Osteocyte (in vitro differentiated cells): ENCODE measurements at places on chromosomes 2 and 18. TPM values are rescaled to one million over a fixed set of nuclear protein-coding genes. Genes with fewer than 3 reads are reported as not detected.
A peak's percentile ranks its signal among the peaks of the same experiment; 100 is the strongest.

CPS1 gene
- total RNA-seq: 17.9 and 22.3 TPM in 2 replicates

DNA sequence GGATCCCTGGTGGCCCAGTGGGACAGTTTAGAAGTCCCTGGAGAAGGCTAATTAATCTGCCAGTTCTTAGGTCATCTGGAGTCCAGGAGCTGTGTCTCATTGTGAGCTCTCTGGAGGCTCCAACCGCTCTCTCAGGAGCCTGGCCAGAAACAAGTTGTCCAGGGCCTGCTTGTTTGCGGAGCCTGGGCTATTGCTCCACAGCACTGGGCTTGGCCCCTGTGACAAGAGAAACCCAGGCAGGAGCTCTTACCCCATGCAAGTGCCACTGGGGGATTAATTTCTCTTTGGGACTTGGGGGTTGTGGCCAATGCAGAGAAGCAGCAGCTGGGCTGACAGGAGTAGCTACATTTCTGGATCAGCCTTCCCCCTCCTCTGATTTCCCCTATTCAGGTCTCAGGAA lies 24.5 kb upstream of the TNP1 start:
- peaks cover 13% of the 10 kb centered on the region for H3K27me3 ChIP-seq
- no peak overlapping the region for H3K27ac ChIP-seq

GALR1 gene
- not detected in 2 replicates for total RNA-seq

GRCh38 chr18:63306819-63307550 lies 12.6 kb downstream of the BCL2 start:
- no peak overlapping the region for H3K27ac ChIP-seq
- H3K27me3 ChIP-seq: no peaks in the 10 kb centered on the region
- no peak for DNase-seq
- no peak overlapping the region for H3K4me3 ChIP-seq

GRCh38 chr2:56918790-56919189 lies 735.0 kb downstream of the CCDC85A start:
- no peaks in the 10 kb centered on the region for H3K36me3 ChIP-seq
- H3K27me3 ChIP-seq: peaks cover 9% of the 10 kb centered on the region
- no peak overlapping the region for H3K4me3 ChIP-seq
- no peaks in the 10 kb centered on the region for H3K4me1 ChIP-seq

- H3K4me3 ChIP-seq: no peak overlapping the region
- H3K4me1 ChIP-seq: peaks cover 34% of the 10 kb centered on the region
- peak; percentile 13 for DNase-seq
- H3K27ac ChIP-seq: peak overlapping the region; percentile 36
These were observed 83.9 kb upstream of the EML6 start for GRCh38 chr2:54639609-54640008.

DNA sequence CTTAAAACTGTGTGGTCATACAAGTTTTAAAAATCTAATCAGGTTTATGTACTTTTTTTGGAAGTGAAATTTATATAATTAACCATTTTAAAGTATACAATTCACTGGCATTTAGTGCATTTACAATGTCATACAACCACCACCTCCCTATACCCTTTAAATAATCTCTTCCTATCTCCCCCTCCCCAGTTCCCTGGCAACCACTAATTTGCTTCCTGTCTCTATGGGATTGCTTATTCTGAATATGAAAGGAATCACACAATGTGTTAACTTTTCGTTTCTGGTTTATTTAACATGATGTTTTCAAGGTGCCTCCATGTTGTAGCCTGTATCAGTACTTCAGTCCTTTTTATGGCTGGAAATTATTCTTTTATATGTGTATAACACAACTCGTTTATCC lies 19.4 kb downstream of the CHMP3 start:
- DNase-seq: no peak
- no peaks in the 10 kb centered on the region for H3K27me3 ChIP-seq
- H3K4me3 ChIP-seq: no peak overlapping the region
- no peak overlapping the region for H3K27ac ChIP-seq
- H3K36me3 ChIP-seq: peaks cover 34% of the 10 kb centered on the region
- no peaks in the 10 kb centered on the region for H3K4me1 ChIP-seq

ATOH8 gene
- 5.9 and 7.1 TPM in 2 replicates for total RNA-seq

DNA sequence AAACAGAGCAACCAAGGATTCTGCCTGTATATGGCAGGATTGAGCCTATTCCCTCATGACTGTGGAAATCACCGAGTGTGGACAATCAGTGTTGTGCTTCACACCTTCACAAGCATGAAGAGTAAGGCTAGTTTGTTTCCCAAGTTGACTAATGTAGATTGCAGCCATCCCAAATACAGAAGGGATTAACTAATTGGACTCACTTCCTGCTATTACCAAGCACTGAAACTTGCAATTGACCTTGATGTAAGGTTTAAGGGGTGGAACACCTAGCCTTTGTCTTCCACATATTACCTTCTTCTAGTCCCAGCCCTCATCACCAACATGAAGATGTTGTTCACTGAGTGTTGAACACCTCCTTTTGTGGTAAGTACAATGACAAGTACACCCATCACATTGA lies 120.9 kb upstream of the RND3 start:
- DNase-seq: no peak
- no peak overlapping the region for H3K27ac ChIP-seq
- peaks cover 3% of the 10 kb centered on the region for H3K36me3 ChIP-seq
- peaks cover 47% of the 10 kb centered on the region for H3K4me1 ChIP-seq
- H3K4me3 ChIP-seq: no peak overlapping the region
- no peaks in the 10 kb centered on the region for H3K27me3 ChIP-seq

- H3K4me1 ChIP-seq: no peaks in the 10 kb centered on the region
- peaks cover 7% of the 10 kb centered on the region for H3K36me3 ChIP-seq
- no peak overlapping the region for H3K4me3 ChIP-seq
- H3K27me3 ChIP-seq: peaks cover 2% of the 10 kb centered on the region
- DNase-seq: no peak
These were observed 256.7 kb upstream of the SETBP1 start for GRCh38 chr18:44423814-44424644.

BMP10 gene
- total RNA-seq: not detected in 2 replicates

DNA sequence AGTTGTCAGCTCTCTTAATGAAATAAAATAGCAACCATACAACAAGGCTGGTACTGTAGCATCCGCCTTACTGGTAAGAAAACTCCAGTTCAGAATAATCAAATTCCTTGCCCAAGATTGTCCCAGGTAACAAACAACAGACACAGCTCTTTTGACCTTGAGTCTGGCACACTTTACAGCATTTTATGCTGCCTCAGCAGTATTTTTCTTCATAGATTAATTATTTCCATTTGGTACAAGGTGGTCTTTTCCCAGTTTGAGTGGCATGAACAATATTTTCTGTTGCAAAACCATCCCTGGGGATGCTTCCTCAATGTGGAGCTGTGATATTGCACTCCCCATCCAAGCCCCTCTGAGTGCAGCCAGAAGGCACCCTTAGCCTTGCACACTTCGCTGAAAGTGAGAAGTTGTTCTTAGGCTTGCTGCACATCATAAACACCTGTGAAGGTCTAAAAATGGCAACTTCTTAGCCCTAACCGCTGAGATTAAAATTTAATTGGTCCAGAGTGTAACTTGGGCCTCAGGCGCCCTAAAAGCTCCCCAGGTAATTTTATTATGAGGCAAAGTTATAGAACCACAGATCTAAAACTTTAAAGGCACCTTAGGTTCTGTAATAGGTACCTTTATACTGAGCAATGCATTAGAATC lies 523.3 kb downstream of the CMPK2 start:
- peaks cover 6% of the 10 kb centered on the region for H3K27me3 ChIP-seq
- no peak overlapping the region for H3K4me3 ChIP-seq
- no peak overlapping the region for H3K27ac ChIP-seq
- DNase-seq: no peak
- no peaks in the 10 kb centered on the region for H3K4me1 ChIP-seq
- H3K36me3 ChIP-seq: no peaks in the 10 kb centered on the region
